ENCODE measurements at places on chromosomes 2 and 18.

GRCh38 chr2:201183365-201183727 is 405 bp downstream of the CASP10 start:
- DNase-seq: no peak

DNA sequence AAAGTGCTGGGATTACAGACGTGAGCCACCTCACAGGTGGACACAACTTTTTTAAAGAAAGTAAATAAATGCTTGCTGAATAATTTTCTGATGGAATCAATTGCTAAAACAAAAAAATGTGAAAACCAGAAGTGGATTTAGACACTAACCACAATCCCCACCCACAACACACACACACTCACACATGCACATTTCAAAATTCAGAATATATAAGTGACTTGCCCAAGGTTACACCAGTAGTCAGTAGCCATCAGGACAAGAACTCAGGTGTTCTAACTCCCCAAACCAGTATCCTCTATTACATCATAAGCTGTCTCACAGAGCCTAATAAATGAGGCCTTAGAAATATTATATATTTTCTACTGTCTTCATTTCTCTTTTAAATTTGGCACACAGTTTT is 1923.6 kb upstream of the PIK3C3 start:
- no peak for DNase-seq

DNA sequence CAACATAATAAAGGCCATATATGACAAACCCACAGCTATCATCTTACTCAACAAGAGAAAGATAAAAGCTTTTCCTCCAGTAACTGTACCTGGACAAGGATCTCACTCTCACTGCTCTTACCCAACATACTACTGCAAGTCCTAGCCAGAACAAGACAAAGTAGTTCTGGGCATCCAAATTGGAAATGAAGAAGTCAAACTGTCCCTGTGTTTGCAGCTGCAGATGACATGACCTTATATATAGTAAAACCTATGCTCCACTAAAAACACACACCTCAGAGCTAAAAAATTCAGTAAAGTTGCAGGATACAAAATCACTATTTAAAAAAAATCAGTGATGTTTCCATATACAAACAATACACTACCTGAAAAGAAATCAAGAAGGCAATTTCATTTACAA is 32.2 kb downstream of the USP34 start:
- DNase-seq: no peak

- DNase-seq: peak; percentile 81
Measured at GRCh38 chr2:241271706-241272302, 43.7 kb downstream of the HDLBP start.

DNA sequence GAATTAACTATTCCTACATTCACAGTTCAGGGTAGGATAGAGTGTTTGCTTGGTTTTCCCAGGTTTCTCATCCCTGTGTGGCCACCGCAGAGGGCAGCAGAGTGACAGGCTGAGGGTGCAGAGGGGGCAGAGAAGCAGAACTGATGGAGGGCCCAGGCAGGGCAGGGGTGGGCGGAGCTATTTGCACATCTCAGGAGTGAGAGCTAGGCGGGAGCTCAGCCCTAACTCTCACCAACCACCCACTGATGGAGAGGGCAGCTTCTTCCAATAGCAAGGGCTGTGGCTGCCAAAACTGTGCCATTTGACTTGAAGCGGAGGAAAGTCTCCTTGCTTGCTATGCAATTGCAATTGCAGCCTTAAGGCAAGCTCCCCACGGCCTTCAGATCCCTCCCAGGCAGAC is 12.0 kb upstream of the DARS1 start:
- DNase-seq: no peak

- no peak for DNase-seq
Measured at GRCh38 chr2:157748371-157749142, 119.9 kb upstream of the ACVR1C start.

- DNase-seq: no peak
Measured at GRCh38 chr2:124778076-124778475, 753.0 kb downstream of the CNTNAP5 start.

GRCh38 chr2:165681841-165682240 is 112.2 kb downstream of the GALNT3 start:
- no peak for DNase-seq

- DNase-seq: no peak
Measured at GRCh38 chr2:26326514-26326913, 19.4 kb upstream of the SELENOI start.

DNA sequence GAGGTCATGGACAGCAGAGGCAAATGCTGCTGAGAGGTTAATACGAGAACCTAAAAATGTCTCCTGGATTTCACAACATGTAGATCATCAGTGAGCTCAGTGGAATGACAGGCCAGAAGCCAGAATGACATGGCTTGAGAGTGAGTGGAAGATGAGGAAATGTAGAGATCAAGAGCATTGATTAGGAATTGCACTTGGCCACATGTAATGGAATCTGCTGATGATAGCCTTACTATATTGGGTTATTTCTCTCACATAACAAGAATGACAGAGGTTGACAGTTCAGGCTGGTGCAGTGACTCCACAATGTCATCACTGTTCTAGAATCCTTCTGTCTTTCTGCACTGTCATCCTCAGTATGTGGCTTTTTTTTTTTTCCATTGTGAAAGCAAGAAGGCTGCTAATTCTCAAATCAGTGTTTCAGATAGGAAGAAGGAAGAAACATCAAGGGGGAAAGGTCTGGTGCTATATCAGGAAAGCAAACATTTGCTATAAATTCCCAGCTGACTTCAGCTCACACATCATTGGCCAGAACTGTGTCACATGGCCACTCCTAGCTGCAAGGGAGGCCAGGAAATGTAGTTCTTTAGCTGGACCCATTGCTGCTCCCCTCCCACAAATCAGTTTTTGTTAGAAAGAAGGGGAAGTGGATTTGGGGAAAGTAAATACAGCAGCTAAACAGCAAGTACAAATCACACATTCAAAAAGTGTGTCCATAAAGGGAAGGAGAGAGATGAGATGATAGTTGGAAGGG is 127.2 kb downstream of the FAM161A start:
- DNase-seq: no peak

DNA sequence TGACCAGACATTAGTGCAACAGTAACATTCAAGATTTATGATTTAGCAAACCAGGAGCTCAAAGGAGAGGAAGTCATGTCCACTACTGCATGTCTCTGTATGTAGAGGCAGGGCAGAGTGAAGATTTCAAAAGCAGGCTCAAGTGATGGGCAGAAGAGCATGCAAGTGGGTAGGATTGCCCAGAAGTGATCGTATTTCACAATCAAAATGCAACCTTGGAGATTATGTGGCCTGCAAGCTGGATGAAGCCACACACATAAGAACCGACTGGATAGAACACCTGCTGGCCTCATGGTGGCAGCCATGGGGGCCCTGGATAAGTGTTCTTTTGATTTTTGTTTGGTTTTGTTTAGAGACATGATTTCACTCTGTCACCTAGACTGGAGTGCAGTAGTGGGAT is 286.8 kb upstream of the RAB12 start:
- no peak for DNase-seq

DNA sequence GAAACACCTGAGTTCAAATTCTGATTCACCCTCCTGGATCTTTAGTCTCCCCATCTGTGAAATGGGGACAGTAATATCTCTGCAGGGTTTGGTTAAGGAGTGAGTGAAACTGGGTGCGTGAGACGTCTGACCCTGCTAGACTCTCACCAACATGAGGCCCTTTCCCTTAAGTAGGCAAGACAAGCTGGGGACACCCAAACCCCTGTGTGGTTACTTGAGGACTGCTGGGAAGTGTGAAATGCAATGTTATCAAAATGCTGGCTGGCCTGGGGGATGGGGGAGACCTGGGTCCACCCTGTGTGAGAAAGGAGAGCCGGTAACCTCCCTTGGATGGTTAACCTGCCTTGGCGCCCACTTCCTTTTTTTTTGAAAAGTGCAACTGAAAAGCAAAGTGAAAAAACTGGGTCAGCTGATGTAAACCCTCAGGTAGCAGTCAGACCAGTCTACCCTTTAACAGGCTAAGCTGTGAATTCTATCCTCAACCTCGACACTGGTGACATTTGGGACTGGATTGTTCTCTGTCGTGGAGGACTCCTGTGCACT is 82.3 kb downstream of the INPP5D start:
- no peak for DNase-seq

- DNase-seq: no peak
Measured at GRCh38 chr2:47708801-47709499, 74.0 kb upstream of the MSH6 start.

- no peak for DNase-seq
Measured at GRCh38 chr2:40915651-40916050, 463.8 kb upstream of the SLC8A1 start.

GRCh38 chr2:729376-729861 is 52.2 kb upstream of the TMEM18 start:
- no peak for DNase-seq

DNA sequence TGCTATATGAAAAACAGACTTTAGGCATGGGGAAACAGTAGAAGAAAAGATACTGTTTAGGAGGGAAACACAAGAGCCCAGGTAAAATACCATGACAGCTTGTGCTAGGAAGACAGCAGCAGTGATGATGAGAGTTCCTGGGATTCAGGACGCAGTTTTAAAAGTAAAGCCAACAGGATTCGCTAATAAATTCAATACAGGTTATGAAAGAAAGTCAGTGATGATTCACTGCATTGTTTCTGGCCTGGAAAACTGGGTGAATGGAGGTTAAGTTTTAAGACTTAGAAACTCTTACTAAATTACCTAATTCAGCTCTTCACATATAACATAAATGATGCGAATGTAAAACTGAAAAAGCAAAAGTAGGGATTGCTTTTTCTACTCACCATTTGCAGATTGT is 27.9 kb upstream of the RNU4ATAC start:
- no peak for DNase-seq

DNA sequence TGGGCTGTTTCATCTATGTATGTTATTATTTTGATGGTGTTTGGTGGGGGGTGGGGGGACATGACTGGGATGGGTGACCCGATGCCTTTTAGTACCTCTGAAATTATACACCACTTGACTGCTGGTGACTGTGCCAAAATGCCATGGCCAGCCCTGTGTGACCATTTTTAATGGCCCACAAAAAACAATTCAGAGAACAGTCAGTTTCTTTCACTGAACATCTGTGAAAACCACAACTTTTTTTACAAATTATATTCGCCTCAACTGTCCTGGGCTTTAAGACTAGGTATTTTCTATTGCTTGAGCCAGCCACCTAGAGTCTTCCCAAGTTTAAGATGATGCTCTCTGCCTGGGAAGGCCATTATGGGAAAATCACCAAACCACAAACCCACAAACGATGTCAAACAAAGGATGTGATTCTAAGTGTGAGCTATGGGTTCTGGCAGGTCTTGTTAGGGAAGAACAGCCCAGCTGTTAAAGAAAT is 33.9 kb downstream of the FN1 start:
- DNase-seq: no peak

- DNase-seq: no peak
Measured at GRCh38 chr18:13359210-13359609, 140.7 kb downstream of the LDLRAD4 start.

- no peak for DNase-seq
Measured at GRCh38 chr18:45567123-45567522, 48.2 kb upstream of the SLC14A2 start.

DNA sequence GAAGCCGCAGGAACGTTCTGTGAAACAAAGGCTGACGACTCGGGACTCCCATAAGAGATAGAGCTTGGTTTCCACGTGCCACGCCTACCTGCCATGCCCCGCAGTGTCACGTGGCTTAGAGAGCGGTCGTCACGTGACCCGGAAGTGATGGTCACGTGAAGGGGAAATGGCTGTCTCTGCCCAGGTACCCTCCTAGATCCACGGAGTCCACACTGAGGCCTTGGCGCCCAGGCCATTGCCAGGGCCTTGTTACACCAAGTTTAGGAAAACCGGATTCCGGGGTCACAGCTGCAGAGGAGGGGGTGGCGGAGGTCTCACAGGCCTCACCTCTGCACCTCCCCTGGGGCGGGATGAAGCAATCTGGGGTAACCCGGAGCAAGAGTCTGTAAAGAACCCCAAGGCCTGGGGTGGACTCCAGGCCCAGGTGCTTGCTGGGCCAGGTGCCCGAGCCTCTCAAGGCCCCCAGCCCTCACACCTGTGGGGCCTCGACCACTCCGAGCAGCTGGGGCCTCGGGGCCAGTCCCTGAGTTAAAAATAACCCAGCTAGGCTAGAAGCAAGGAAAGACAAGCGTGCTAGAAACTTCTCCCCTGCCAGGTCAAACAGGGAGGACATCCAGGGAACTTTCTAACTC is 113.5 kb upstream of the ZNF236 start:
- no peak for DNase-seq

DNA sequence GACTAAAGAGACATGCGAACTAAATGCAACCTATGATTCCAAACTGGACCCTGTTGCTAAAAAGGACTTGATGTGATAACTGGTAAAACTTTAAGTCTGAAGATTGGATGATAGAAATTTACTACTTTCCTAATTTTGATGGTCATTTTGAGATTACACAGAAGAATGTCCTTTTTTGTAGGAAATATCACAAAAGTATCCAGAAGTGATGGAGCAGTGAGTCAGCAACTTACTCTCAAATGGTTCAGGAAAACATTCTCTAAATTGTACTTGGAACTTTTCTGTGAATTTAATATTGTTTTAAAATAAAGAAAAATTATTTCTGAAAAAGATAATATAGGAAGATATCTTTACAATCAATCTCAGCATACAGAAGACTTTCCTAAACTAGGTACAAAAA is 19.9 kb downstream of the MBOAT2 start:
- no peak for DNase-seq

DNA sequence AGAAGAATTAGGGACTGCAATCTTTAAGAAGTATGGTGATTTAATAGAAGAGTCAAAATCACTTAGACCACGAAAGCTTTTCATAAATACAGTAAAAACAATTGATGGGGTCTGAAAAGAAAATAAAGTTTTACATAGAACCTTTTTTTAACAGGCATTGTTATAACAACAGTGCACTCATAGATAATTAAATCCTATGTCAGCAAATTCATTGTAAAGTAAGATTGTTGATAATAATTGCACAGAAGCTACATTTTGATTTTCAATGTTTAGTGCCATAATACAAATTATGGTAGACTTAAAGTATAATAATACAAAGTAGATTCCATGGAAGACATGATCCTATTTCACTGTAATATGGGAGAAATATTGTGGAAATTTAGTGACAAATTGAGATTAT is 130.7 kb upstream of the FSIP2 start:
- no peak for DNase-seq

DNA sequence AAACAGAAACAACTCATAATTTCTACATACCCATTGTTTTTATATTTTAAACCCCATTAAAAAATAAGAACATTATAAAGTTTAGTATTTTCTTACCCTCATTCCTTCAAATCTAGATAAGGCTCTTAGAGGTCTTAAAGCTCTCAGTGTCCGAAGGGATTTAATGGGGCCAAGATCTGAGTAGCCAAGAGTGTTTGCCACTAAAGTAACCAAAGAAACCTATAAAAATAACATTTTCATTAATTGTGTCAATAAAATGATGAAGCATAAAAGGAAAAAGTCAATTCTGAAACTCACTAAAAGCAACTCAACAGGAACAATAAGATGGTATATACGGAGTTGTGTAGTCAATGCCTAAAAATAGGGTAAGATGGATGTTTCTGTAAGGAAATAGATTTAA is 105.4 kb upstream of the SCN1A start:
- no peak for DNase-seq
